Pancreas (tissue), 10 donors: ENCODE measurements at places on chromosomes 1 and 21. TPM values are rescaled to one million over a fixed set of nuclear protein-coding genes. Genes with fewer than 3 reads are reported as not detected.

GRCh38 chr1:220579317-220579716 lies 51.4 kb downstream of the MARK1 start:
- DNase-seq = no peak
- H3K36me3 ChIP-seq = no peaks in the 10 kb centered on the region
- no peaks in the 10 kb centered on the region for H3K4me1 ChIP-seq
- H3K27me3 ChIP-seq = no peaks in the 10 kb centered on the region

DNA sequence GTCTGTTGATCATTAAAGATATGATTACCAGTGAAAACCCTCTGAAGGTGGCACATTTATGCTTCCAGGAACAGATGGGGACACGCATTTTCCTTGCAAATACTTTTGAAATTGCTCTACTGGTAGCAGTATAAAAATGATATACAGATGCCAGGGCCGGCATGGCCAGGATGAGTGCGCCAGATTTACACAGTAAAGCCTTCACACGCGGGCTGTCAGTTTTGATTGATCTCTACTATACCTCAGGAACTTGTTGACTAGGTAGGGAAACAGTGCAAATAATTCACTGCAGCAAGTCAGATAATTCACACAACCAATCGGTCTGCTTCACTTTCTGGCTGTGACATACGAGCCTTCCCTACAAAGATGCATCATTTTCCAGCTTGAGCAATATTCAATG lies 123.2 kb upstream of the BARHL2 start:
- H3K36me3 ChIP-seq = no peaks in the 10 kb centered on the region
- no peak overlapping the region for H3K4me3 ChIP-seq
- no peaks in the 10 kb centered on the region for H3K4me1 ChIP-seq
- peaks cover 4% of the 10 kb centered on the region for H3K27me3 ChIP-seq

DNA sequence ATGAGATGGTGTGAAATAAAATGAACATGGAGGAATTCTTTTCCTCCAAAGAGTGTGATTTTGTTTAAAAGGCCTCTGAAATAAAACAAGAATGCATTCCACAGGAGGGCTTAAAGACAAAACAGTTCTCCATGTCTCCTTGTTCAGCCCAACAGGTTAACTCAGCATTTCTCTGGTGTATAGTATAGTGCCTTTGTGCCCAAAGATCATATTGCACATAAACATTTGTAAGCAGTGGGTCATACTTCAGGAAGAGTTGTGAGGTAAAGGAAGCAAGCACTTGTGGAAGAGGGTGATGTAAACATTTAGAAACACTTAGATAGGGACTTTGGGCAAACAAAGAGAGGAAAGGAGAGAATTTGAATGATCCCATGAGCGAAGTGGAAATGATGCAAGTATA lies 433.9 kb downstream of the SIPA1L2 start:
- H3K27ac ChIP-seq = no peak overlapping the region
- no peak overlapping the region for H3K4me3 ChIP-seq
- no peaks in the 10 kb centered on the region for H3K36me3 ChIP-seq
- no peak for DNase-seq

DNA sequence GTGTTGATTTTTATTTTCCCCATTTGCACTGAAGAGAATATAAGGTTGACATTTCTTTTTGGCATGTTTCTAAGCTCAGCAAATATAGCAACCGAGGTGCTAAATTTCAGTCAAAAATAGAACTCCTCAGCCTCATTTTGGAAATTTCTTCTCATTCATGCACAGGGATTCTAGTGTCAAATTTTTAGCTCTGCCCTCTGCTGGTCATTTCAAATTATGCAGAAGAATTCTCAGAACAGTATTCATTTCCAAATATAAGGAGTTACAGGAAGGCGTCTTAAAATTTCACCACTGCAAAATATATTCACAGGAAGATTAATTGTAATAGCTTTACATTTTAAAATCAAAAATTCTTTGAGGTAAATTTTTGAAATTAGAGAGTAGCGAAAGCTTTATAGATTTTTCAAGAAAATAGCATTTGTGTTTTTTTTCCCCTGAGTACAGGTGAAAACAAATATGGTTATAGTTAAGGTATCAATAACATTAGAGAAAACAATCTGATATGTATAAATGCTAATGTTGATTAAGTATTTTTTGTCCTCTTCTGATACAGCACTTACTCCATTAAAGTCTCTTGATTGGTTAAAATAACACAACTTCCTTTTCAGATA lies 57.9 kb downstream of the FMN2 start:
- H3K27me3 ChIP-seq = no peaks in the 10 kb centered on the region
- no peak overlapping the region for H3K27ac ChIP-seq
- no peak for DNase-seq

GRCh38 chr1:248914796-248915381 lies 8.9 kb downstream of the PGBD2 start:
- no peaks in the 10 kb centered on the region for H3K4me1 ChIP-seq
- no peak overlapping the region for H3K4me3 ChIP-seq
- H3K27me3 ChIP-seq = no peaks in the 10 kb centered on the region

DNA sequence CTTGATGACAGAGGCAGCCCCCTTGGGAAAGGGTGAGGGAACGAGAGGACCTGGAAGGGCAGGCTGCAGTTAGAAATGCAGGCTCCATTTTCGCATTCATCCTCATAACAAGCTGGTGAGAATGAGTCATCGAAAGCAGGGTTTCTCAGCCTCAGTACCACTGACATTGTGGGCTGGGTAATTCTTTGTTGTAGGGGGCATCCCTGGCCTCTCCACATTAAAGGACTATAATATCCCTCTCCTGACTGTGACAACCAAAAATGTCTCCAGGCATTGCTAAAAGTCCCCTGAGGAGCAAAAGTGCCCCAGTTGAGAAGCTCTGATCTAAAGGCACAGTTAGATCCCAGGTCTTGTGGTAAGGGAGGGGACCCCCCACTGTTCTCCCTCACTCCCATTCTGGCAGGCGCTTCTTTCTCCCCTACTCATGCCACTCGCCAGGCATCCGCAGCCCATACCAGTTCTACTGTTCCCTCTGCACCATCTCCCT lies 20.4 kb downstream of the KCNN3 start:
- no peaks in the 10 kb centered on the region for H3K27me3 ChIP-seq
- no peaks in the 10 kb centered on the region for H3K4me1 ChIP-seq
- H3K27ac ChIP-seq = no peak overlapping the region
- no peak for DNase-seq

DNA sequence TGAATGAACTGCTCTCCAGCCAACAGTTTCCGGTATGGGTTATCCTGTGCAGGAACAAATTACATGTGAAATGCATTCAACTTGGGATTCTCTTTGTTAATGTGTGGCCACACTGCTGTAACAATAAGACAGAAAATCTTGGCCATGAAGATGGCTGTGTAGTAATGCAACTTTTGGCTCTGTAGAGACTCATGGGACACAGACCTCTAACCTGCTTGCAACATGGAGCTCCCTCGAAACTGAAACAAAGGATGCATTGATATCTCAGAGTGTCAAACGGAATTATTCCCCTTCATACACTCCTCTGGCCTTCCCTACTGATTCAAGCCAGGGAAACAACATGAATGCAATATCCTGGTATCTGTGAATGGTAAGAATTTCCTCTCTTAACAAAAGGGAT lies 559.3 kb upstream of the ZRANB2 start:
- DNase-seq = no peak
- H3K36me3 ChIP-seq = no peaks in the 10 kb centered on the region
- no peak overlapping the region for H3K27ac ChIP-seq
- H3K4me1 ChIP-seq = no peaks in the 10 kb centered on the region

DNA sequence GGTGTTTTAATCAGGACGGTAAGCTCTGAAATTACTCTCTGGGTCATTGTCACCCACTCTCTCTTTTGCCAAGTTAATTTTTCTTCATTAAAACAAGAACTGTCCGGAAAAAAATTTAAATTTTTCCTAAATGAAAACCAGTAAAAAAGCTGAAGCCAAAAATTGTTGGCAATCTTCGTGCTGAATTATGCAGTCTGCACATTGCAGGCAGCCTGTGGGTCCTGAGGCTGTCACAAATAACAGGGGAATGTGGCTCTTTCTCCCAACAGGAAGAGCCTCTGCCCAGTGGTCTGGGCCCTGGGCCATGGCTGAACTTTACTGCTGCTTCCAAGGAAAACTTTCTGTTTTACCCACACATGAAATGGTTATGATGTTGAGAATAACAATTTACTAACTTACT lies 153.9 kb upstream of the SPAG17 start:
- H3K4me3 ChIP-seq = no peak overlapping the region
- no peak for DNase-seq
- no peak overlapping the region for H3K27ac ChIP-seq
- H3K36me3 ChIP-seq = no peaks in the 10 kb centered on the region
- H3K4me1 ChIP-seq = no peaks in the 10 kb centered on the region
- H3K27me3 ChIP-seq = no peaks in the 10 kb centered on the region

- H3K27me3 ChIP-seq = no peaks in the 10 kb centered on the region
- H3K4me3 ChIP-seq = no peak overlapping the region
- H3K4me1 ChIP-seq = no peaks in the 10 kb centered on the region
- no peak overlapping the region for H3K27ac ChIP-seq
Measured at GRCh38 chr1:243786531-243786930, 63.5 kb downstream of the AKT3 start.

- H3K4me3 ChIP-seq = no peak overlapping the region
- peaks cover 20% of the 10 kb centered on the region for H3K36me3 ChIP-seq
- H3K27me3 ChIP-seq = no peaks in the 10 kb centered on the region
- peaks cover under 1% of the 10 kb centered on the region for H3K4me1 ChIP-seq
Measured at GRCh38 chr1:35173909-35174540, 18.9 kb downstream of the SFPQ start.

The CNR2 gene
- total RNA-seq = not detected

The DCST2 gene
- total RNA-seq = 0.79 TPM

The MAP1LC3C gene
- total RNA-seq = 0.93 TPM

The EVI5 gene
- 14.4 TPM for total RNA-seq
